ENCODE measurements at places on chromosomes 7 and 10. TPM values are rescaled to one million over a fixed set of nuclear protein-coding genes. Genes with fewer than 3 reads are reported as not detected.
A peak's percentile ranks its signal among the peaks of the same experiment; 100 is the strongest.

DNA sequence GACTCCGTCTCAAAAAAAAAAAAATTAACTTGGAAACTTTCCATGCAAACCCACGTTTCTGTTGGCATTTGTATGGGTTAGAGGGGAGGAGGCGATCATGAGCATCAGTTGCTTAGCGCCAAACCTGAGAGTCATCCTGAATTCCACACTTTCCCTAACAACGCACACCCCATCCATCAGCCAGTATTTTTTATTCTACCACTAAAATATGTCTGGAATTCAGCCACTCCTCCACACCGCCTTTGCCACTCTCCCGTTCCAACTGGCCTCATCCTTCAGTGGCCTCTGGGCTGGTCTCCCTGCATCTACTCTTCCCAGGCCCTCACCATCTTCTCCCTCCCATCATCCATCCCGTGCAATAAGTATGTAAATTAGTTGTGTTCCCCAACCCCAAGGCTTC lies 4.7 kb upstream of the LMBR1 start:
- DNase-seq, result no peak
- H3K27me3 ChIP-seq, result no peaks in the 10 kb centered on the region
- H3K36me3 ChIP-seq, result no peaks in the 10 kb centered on the region
- no peaks in the 10 kb centered on the region for H3K4me1 ChIP-seq
- no peak overlapping the region for H3K27ac ChIP-seq

DNA sequence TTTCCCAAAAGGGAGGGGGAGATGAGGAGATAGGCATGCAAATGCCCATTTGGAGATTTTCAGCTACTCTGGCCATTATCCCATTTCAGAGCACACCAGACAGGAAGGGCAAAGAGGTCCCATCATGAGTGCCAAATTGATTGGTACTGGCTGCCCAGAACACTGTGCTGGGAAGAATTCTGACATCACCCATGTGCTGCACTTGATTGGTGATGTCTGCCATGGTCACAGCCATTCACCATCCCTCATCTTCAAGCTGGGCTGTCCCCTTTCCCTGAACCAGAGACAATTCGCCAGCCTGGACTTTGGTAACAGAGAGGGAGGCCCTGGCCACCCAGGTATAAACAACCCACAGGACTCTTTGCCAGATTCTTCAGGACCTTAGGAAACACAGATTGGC lies 23.2 kb upstream of the RADIL start:
- H3K4me1 ChIP-seq, result no peaks in the 10 kb centered on the region
- H3K27me3 ChIP-seq, result no peaks in the 10 kb centered on the region
- DNase-seq, result no peak
- no peak overlapping the region for H3K4me3 ChIP-seq

- no peaks in the 10 kb centered on the region for H3K4me1 ChIP-seq
- peak; percentile 32 for DNase-seq
- H3K4me3 ChIP-seq, result no peak overlapping the region
- H3K27ac ChIP-seq, result no peak overlapping the region
- H3K36me3 ChIP-seq, result no peaks in the 10 kb centered on the region
Measured at GRCh38 chr7:37052705-37053104, 328.4 kb upstream of the AOAH start.

GRCh38 chr10:4138146-4138721 lies 353.2 kb upstream of the KLF6 start:
- H3K27ac ChIP-seq, result no peak overlapping the region
- DNase-seq, result no peak
- no peaks in the 10 kb centered on the region for H3K27me3 ChIP-seq
- H3K4me1 ChIP-seq, result no peaks in the 10 kb centered on the region
- H3K36me3 ChIP-seq, result no peaks in the 10 kb centered on the region
- H3K4me3 ChIP-seq, result no peak overlapping the region

GRCh38 chr10:131577178-131577555 lies 265.6 kb upstream of the TCERG1L start:
- no peak overlapping the region for H3K4me3 ChIP-seq
- no peaks in the 10 kb centered on the region for H3K27me3 ChIP-seq
- no peak for DNase-seq
- H3K27ac ChIP-seq, result no peak overlapping the region

Gene NYAP1
- 3.5 TPM for polyA plus RNA-seq

GRCh38 chr10:131177431-131178327 lies 133.8 kb downstream of the TCERG1L start:
- H3K4me3 ChIP-seq, result no peak overlapping the region
- peak; percentile 12 for DNase-seq
- H3K36me3 ChIP-seq, result no peaks in the 10 kb centered on the region
- no peaks in the 10 kb centered on the region for H3K27me3 ChIP-seq
- no peaks in the 10 kb centered on the region for H3K4me1 ChIP-seq

- H3K27me3 ChIP-seq, result no peaks in the 10 kb centered on the region
- H3K4me1 ChIP-seq, result peaks cover 13% of the 10 kb centered on the region
- peak; percentile 58 for DNase-seq
- no peak overlapping the region for H3K4me3 ChIP-seq
- peak overlapping the region; percentile 65 for H3K27ac ChIP-seq
- no peaks in the 10 kb centered on the region for H3K36me3 ChIP-seq
Measured at GRCh38 chr10:78944723-78945312, 123.9 kb upstream of the ZMIZ1 start.

- no peaks in the 10 kb centered on the region for H3K36me3 ChIP-seq
- DNase-seq, result no peak
- H3K4me3 ChIP-seq, result no peak overlapping the region
- peaks cover 5% of the 10 kb centered on the region for H3K27me3 ChIP-seq
Measured at GRCh38 chr10:79615577-79615976, 4.8 kb downstream of the SFTPA1 start.

Gene TSPAN13
- 189 TPM for polyA plus RNA-seq

Data from large intestine (tissue), 12 donors.